Activated naive CD4-positive, alpha-beta T cell (primary cell): ENCODE measurements at places on chromosomes 12 and 14.

DNA sequence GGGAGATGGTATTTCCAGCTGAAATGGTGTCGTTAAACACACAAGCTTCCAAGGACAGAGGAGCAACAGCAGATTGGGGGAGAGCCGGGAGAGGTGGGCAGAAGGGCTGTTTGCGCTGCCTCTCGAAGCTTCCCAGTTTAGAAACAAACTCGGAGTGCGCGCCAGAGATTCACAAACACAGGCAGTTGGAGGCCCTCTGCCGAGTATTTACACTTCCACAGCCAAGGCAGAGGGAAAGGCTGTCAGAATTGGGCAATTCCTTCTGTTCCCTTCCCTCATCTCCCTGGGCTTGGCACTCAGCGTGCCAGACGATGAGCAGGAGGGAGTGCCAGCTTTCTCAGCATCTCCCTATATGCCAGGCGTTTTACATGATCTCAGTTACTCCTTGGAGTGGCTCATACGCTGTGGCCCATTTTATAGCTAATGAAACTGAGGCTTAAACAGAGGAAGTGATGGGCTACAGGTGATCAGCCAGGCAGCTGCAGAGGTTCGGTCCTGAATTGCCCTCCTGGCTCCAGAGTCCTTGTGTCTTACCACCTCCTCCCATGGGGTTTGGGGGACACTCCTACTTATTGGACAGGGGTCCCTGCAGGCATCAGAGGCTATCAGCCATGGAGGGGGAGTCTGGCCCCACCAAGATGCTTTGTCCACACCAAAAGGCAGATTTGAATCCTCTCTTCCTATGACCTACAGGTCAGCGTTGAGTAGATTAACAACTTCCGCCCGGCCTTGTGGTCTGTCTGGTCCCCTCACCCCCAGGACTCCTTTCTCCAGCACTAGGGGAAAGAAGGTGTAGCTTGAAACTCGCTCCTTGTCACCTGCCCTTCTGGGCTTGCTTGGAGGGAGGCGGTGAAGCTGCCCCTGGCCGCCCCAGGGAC is 3.1 kb downstream of the FAM222A start:
- DNase-seq: no peak

GRCh38 chr12:112677050-112677765 is 114.3 kb upstream of the RPH3A start:
- no peak for DNase-seq

DNA sequence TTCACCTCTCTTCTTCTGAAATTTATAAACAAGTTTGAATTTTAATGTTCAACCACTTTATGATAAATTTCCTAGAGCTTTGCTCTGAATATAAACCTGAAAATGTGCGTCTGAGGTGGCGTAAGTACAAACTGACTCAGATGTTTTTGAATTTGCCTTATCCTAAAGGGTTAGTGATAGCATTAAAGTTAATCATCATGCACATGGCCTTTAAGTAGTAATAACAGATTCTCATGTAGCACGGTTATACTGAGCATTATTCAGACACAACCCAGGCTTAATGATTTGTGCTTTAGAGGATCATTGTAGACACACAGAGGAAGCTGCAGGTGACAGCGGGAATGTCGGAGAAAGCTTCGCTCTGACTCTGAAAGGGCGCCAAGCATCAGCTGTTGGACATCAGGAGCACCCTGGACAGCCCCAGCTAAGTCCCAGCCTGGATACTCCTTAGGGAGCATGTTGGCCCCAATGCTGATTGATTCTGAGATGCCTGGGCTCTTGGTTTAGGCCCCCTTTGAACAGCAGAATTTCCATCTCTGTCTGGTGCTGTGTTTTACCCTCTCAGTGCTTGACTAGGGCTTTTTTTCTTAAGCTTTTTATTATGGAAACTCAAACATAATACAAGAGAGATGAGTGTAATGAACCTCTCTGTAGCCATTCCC is 91.1 kb downstream of the PLXNC1 start:
- DNase-seq: no peak

- DNase-seq: no peak
These were observed 50.9 kb downstream of the FOXN4 start for GRCh38 chr12:109258201-109258600.
